ENCODE measurements at places on chromosomes 1 and 21.
A peak's percentile ranks its signal among the peaks of the same experiment; 100 is the strongest.

GRCh38 chr1:159007726-159008125 is 2.0 kb upstream of the IFI16 start:
- DNase-seq: no peak

DNA sequence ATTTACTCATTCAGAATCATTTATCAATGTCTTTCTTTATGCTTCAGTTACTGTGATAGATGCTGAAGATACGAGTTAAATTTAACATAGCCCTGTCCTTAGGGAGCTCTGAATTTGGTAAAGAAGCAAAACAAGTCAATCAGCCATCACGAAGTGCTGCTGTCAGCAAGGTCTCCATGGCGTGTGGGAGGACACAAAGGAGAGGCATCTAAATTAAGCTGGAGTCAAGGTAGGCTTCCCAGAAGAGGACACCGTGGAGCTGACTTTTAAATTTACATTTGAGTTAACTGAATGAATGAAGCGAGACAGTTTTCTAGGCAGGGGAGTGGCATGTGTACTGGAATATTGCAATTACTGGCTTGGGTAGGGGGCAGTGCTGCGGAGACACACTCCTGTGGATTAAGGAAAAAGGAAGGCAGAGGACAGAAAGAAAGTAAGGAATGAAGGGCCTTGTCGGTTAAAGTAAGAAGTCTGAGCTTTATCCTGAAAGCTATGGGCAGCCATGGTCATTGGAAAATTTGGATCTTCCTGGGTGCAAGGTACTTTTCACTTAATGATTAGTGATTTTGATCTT is 41.3 kb upstream of the C1orf87 start:
- no peak for DNase-seq

GRCh38 chr1:24285231-24285630 is 33.9 kb upstream of the GRHL3 start:
- DNase-seq: no peak

GRCh38 chr1:973459-974292 is 7.4 kb downstream of the PLEKHN1 start:
- no peak for DNase-seq

GRCh38 chr1:153805042-153805745 is 30.0 kb downstream of the SLC27A3 start:
- peak; percentile 58 for DNase-seq

GRCh38 chr21:45971616-45972352 is 9.8 kb upstream of the COL6A1 start:
- no peak for DNase-seq

- DNase-seq: no peak
Measured at GRCh38 chr1:208791456-208791855, 547.3 kb upstream of the PLXNA2 start.

- no peak for DNase-seq
Measured at GRCh38 chr1:30477588-30477987, 245.8 kb downstream of the MATN1 start.

DNA sequence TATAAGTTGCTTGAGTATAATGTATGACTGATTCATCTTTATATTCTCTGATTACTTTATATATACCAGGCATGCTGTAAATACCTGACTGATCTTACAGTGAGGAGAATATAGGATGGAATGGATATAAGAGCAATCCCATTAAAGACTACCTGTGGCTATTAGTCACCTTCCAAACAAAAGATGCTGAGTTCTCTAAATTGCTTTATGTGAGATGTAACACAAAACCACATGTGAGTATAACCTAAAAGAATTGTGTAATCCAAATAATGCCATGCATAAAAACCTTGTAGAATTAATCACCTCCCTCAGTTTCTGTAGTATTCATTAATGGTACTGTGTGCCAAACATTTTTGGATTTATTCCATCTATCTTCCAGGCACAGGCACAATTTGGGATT is 134.6 kb upstream of the LRRC7 start:
- no peak for DNase-seq

GRCh38 chr1:38331496-38332210 is 285.1 kb upstream of the POU3F1 start:
- DNase-seq: no peak

DNA sequence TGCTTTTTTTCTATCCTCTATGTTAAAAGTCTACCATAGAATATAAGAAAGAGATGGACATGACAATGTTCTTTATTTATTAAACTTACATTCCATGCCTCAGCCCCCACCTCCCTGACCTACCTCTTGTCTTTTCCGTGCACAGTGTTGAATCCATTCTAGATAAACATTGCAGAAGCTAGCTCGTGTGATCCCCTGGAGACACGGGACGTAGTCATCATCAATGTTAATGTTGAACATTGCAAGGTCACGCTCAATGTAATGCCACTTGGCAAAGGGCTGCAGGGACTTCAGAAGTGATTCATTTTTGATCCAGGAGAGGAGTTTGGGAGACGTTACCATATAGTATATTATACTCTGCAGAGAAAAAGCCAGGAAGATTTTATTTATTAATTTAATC is 66.4 kb downstream of the NTPCR start:
- DNase-seq: no peak

DNA sequence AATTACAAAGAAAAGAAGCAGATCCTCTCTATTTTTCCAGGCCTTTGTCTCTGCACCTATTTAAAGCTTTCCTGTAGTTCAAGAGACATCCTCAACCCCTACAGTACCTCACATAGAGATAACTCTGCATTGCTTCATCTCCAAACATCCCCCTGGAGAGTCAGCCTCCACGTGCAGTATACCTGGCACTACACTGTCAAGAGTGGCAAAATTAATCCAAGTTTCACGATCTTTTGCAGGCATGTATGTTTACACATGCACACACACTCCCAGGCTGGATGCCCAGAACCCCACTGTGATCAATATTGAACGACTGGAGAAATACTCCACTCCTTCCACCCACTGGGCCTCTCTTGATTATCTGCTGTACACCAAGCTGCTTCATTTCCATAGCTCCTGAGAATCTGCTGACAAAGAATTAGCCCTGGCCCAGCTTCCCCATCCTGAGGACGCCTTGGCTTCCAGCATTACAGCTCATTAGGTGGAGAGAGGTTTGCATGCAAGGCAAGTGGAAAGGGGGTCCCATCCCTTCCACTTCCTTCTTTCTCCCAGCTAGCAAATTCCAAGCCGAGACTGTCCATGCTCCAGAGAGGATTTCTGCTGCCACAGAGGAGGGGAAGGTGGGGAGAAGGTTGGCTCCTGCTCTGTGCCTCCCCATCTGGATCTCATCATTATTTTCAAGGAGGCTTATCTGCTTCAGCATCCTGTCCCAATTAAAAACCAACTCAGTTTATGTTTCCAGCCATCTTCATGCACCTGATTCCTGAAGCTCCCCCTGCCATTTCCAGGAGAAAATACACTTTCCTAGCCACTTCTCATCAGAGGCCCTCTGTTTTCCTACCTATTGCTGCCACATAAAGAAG is 66.5 kb upstream of the GOLT1A start:
- no peak for DNase-seq

GRCh38 chr1:67615886-67616285 is 69.1 kb upstream of the GADD45A start:
- no peak for DNase-seq

DNA sequence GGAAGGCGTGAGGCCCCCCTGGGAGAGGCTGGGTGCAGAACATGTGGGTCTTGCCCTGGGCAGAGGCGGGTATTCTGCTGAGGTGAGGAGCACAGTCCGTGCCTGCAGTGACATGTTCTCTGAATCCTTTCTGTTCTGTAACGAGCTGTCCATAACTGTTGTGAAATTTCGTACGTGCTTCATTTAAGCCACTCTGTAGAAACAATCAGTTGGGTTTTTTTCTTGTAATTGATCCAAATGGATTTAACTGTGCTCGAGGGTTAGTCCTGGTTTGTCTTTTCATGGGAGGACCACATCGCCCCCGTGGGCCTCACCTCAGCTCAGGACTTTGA is 45.4 kb upstream of the DIP2A start:
- DNase-seq: no peak

- no peak for DNase-seq
Measured at GRCh38 chr1:187267827-187268226, 439.1 kb downstream of the PLA2G4A start.

GRCh38 chr1:54323324-54323739 is 82.9 kb downstream of the SSBP3 start:
- DNase-seq: no peak

GRCh38 chr1:239306426-239306825 is 79.9 kb upstream of the CHRM3 start:
- DNase-seq: no peak

- DNase-seq: no peak
Measured at GRCh38 chr1:181040284-181040865, 6.6 kb downstream of the MR1 start.

DNA sequence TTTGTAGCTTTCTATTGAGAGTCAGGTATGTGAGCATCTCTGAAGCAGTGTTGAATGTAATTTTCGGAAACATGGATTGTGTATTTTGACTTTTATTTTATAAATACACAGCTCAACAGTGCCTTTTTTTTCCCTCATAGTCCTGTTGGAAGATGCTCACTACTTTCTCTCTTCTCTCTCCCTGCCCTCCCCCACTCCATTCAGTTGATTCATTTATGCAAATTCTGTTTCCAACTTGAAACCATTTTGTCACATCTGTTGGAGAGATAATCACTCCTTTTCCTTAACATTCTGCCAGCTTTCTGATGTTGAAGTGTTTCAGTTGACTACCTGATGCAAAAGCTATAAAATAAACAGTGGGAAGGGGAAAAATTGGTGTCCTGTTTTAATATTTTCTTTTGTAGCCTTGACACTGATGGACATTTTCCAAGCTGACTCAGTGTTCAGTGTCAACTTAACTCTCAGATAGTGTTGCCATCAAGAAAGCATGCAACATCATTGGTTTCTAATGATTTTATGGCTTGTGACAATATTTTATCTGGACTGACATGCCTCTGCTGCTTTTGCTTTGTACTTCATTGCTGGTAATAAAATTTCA is 194.5 kb downstream of the HS2ST1 start:
- no peak for DNase-seq

GRCh38 chr1:100358210-100358609 is 5.9 kb downstream of the CDC14A start:
- DNase-seq: no peak

- no peak for DNase-seq
Measured at GRCh38 chr1:173140733-173141132, 66.4 kb downstream of the TNFSF4 start.

DNA sequence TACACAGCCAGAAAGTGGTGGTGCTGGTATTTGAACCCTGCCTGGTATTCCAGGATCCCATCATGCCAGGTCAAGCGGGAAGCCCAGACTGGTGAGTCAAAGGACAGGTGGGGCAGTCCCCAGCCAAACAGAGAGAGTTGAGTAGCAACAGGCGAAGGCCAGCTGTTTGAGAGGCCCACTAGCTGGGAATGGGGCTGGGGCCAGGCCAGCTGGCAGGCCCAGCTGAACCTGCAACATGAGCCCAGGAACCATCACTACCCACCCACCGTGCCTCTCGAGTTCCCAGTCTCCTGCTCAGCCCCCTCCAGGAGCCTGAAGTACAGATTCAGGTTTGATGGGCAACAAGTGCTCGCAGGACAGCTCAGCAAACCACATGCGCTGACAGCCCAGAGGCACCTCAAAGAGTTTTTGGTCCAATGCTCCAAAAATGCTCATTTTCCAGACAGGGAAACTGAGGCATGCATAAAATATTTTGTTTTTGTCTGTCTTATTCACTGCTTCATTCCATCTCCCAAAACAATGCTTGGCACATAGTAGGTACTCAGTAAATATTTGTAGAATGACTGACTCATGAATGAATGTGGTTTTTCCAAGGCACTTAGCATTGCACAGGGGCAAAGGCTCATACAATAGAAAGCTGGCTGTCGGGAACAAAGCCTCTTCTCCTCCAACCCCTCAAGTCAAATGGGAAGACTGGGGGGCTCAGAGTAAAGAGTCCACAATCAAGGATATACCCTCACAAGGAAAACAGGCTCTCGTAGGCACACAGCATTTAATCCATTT is 42.5 kb upstream of the CLIC4 start:
- DNase-seq: no peak

- DNase-seq: no peak
Measured at GRCh38 chr1:168974117-168974516, 132.4 kb upstream of the ATP1B1 start.

DNA sequence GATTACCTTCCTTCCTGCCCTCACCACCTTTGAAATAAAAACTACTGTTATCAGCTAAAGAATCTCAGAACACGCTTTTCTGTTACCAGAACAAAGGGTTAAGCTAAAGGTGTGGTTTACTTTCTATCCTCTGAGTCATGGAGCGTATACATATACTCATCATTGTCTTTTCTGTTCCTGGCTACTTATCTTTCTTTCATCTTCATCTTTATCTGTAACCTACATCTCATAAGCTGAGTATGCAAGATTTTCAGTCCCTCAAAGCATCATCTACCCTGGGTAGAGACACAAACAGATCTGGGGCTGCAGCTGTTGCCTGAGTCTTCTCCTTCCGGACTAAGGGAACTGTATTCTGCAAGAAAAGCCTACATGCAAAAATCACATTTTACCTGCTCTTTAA is 75.6 kb downstream of the LMO4 start:
- peak; percentile 2 for DNase-seq

GRCh38 chr1:6802893-6803292 is 17.6 kb downstream of the CAMTA1 start:
- DNase-seq: no peak

DNA sequence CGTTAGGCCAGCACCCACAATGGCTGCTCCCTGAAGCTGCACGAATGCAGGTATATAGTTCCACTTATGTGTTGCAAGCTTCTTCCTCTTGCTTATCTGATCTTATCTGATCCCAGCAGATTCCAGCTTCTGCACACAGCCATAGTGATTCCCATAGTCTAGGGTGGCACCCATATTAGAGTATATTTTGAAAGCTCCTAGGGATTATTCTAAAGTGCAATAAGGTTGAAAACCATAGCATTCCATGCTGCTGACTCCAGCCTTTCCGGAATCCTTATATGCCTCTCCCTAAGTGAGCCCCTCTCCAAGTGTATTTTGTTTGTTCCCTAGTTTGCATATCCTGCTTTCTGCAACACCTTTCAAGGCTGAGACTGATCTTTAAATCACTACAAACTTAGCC is 432.0 kb downstream of the SETD4 start:
- no peak for DNase-seq

DNA sequence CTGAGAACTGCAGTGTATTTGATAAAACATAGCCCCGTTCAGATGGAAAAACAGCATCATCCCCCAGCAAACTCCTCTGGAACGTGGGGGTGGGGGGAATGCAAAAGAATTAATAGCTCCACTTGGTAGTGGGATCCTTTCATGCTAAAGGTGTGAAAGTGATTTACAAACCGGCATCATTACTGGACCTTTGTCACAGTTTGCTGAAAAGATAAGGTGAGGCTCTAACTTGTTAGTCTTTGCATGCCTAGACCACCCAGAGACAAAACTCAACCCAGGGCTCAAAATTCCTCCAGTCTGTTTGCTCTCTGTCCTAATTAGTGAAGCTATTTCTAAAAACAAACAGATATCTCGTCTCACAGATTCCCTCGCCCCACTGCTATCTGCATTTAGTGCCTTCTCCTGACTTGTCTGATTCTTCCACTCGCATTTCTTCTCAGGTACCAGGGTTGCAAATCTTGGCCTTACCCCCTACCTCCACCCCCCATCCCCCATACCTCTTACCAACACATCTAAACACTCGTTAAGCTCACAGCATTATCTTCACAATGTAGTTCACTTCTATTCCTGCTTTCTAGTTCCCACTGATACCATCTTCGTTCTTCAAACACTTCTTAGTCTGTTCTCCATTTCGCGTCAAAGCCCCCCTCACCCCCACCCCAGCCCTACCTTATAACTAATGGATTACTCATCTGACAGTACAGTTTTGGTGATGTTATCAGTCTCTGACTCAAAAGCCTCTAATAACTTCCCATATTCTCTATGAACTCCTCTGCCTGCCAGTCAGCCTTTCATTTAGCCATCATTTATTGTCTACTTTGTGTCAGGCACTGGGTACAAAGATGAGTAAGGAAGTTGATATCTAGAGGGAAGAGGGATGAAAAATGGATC is 11.8 kb downstream of the IER5 start:
- peak; percentile 44 for DNase-seq

Measured in activated T-cell treated with anti-CD3 and anti-CD28 coated beads for 24 hours (primary cell).